Activated CD4-positive, alpha-beta memory T cell treated with anti-CD3 and anti-CD28 coated beads for 36 hours (primary cell): ENCODE measurements at places on chromosomes 1 and 21. TPM values are rescaled to one million over a fixed set of nuclear protein-coding genes. Genes with fewer than 3 reads are reported as not detected.
A peak's percentile ranks its signal among the peaks of the same experiment; 100 is the strongest.

DNA sequence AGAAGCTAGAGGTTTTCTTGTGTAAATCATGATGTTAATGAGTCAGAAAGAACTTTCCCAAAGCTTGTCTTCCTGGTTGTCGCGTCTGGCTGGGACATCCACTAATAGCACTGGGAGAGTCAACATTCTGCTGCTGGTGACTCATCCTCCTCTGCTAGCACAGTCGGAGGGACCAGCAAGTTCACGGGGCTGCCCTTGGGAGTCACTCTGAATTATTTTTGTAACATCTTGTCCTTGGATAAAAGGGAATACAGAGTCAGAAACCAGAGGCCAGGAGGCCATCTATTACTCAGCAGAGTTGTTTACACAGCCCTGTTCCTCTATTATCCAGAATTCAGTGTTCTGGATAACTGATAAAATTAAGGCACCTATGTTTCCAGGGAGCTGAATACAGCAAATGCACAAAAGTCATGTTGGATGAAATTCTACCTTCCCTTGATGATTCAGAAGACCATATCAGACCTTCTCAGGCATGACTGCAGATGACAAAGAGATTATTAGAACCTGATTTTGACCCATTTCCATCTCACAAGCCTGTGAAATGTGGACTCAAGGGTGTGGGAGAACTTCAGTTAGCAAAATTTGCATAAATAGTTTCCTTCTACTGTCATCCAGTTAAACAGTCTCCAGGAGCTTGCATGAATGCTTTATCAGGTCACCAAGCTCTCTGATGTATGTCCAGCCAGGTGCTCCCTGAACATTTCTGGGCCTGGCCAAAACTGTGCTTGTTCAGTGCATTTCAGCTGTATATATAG, 68.1 kb downstream of the JAK1 start:
- peak; percentile 61 for DNase-seq

DNA sequence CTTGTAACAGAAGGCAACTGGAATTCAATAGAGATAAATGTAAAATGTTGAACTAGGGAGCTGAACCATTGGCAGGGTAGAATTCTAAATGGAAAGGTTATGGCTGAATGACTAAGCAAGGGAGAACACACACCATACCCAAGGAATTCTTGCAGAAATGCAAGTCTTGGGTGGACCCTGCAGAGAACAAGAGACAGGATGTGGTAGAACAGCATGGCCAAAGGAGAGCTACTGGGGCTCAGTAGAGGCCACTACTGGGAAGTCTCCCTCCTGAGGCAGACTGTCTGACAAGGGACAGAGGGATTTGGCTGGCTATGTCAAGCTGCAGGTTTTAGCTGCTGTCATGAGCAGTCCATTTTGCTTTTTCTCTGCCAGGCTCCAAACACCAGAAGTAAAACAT, 180.9 kb downstream of the TNR start:
- DNase-seq, result no peak

- DNase-seq, result peak; percentile 47
Observed at GRCh38 chr1:228487336-228488124, at the start of gene RNF187. Gene RNF187 (plus strand): TSS chr1:228487382.

DNA sequence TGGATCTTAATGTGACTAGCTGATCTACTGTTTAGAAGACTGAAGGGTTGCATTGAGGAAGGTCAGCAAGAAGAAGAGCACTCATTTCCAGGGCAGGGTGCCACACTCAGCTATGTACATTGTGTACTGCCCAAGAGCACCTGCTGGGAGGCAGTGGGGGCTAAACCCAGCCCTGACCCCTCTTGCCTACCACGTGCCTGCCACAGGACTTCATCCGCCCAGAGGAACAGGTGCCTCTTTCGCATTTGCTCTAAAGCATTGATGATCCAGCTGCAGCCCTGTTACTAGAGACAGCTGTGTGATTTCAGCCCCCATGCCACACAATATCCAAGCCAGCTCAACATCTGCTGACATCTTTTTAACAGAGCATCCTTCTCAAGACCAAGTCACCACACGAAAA, 341.8 kb downstream of the LMX1A start:
- DNase-seq, result no peak

GRCh38 chr21:42198929-42199867, 19.7 kb upstream of the ABCG1 start:
- no peak for DNase-seq

DNA sequence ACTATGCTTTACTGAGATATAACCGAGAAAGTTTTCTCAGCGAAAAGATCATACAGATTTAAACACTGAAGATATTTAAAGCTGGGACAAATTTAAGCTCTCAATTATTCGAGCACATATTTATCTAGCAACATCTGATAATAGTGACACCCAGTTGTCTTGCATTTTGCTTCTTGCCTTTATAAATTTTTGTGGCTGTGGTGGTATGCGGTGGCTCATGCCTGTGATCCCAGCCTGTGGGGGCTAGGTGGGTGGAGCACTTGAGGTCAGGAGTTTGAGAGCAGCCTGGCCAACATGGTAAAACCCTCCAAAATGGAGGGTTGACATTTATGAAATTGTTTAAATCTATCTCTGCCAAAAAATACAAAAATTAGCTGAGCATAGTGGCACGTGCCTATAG, 312.2 kb downstream of the SPATA17 start:
- no peak for DNase-seq

GRCh38 chr1:67345556-67345955, 37.9 kb downstream of the IL12RB2 start:
- no peak for DNase-seq

DNA sequence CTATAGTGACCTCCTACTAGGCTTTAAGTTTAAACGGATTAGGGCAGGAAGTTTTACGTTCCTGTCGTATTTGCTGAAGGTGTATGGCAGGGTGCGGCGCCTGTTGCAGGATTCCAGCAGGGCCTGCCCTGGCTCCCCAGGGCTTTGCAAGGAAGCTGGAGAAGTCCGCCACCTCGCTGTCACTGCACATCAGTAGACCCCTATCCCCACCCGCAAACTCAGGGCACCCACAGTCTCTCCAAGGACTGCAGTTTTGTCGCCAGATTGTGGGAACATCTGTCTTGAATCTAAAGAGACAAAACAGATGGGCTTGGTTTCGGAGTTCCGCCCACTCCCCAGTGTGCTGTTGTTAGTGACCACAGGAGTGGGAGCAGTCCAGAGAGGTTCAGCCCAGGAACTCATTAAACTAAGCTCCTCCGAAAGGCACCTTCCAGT, 110.8 kb downstream of the CDC7 start:
- no peak for DNase-seq

DNA sequence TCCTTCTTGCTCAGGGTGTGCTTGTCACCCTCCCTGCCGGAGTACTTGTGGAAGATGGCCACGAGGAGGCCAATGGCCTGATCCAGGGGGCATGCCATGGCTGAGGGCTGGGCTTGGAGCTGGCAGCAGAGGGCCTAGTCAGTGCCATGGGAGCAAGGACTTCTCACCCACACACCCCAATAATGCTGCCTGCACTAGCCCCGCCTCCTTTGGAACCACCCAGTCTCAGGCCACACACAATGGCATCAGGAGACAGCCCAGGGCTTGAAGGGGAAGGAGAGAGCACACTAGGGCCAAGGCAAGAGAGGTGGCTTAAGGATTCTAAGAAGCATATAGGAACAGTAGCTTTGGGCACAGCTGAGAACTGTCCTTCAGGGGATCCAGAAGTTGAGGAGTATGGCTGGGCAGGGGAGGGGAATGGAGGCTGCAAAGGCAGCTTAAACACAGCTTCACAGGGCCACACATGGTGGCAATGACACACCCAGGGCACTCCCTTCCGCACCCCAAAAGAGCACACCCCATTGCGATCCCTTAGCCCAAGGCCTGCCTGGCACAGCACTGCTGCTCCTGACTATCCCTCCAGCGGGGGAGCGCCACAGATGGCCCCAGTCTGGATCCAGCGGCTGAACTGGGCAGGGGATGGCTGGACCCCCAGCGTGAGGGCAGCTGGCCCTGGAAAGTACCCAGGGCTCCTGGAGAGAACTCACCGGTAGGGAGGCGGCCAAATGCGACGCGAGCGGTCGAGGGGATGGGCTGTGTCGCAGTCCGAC, at the start of gene S100A6:
TSS of gene S100A6 (minus strand) at position 750 of the 770 bp plus-strand sequence. CDS start at position 98, 652 bp downstream.
- DNase-seq, result peak; percentile 71

DNA sequence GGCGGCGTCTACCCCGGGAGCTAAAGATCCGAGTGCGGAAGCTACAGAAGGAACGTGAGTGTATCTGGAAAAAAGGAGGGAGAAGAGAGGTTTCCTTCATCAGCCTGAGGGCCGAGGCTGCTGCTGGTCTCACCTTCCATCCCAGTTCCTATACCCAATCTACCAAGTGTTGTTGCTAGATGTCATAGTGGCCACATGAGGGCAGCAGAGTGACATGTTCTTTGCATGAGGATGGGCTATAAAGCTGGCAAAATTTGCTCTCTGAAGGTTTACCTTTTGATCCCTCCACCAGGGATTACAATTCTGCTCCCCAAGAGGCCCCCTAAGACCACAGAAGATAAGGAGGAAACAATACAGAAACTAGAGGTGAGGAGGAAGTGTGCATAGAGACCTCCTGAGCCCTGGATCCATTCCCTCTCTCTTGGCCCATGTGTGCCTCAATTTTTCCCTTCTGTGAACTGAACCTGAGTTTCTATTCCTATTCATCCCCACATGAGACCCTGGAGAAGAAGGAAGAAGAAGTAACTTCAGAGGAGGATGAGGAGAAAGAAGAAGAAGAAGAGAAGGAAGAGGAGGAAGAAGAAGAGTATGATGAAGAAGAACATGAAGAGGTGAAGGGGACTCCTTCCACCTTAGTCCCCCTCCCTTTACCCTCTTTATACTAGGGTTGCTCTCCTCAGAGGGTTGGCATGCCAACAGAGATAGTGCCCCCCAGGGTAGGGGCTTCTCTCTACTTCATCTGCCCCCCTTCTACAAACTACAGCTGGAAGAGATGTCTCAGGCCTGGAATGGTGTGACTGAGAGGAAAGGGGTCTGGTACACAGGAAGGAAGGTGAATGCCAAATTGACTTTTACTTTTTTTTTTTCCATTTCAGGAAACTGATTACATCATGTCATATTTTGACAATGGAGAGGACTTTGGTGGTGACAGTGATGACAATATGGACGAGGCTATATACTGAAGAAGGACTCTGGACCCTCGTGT, 13.3 kb downstream of the POLR3GL start:
- peak; percentile 83 for DNase-seq

- no peak for DNase-seq
Observed at GRCh38 chr21:29155118-29155932, 24.9 kb downstream of the MAP3K7CL start.

- no peak for DNase-seq
Observed at GRCh38 chr1:192696082-192696481, 60.1 kb downstream of the RGS13 start.

DNA sequence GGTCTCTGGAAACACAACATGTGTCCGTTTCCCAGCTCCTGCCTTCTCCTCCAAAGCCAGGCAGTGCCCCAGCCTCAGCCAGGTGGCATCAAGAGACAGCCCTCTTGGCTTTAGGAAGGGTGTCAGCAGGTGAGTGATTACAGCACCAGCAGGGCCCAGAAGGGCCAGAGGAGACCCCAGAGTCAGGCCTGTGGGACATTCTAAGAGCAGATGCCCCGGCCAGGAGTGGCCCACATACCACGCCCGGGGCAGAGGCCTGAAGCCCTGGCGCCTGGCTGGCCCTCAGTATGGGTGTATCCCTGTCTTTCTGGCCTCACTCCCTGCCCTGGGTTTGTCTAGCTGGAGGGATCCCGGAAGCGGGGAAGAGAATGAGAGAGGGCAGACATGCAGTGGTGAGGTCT, 109.2 kb downstream of the CASZ1 start:
- DNase-seq, result no peak

DNA sequence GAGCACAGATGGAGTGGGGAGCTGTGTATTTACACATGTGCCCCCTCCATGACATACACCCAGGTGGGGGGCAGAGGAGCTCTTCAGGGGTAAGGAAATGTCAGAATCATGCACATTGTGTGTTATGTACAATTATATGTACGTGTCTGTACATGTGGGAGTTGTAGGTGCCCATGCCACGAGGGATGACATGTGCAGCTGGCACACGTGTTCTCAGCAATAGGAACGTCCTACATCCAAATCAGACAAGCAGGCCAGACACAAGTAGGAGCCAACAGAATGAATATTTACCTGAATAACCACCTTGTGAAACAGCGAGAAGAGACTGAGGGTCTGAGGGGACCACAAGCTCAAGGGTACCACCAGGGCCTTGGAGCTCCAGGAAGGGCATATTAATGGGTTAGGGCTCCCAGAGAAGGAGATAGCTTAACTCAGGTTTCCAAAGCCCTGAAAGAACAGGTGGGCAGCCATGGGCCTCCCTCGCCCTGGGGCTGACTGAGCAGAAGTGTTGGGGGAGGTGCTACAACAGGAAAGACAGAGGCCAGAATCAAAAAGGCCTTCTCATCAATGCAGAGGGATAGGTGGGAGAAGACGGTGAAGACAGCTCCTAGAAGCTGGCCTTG, 3.2 kb downstream of the COL16A1 start:
- no peak for DNase-seq

DNA sequence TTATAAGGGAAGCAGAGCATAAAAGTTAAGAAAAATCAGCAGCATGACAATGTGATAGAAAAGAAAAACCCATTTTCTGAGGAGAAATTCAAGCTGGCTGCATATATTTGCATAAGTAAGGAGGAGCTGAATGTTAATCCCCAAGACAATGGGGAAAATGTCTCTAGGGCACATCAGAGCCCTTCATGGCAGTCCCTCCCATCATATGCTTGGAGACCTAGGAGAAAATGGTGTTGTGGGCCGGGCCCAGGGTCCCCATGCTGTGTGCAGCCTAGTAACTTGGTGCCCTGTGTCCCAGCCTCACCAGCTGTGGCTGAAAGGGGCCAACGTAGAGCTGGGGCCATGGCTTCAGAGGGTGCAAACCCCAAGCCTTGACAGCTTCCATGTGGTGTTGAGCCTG, 100.6 kb upstream of the PLPPR4 start:
- DNase-seq, result no peak

GRCh38 chr1:85060038-85060437, 11.7 kb upstream of the MCOLN3 start:
- no peak for DNase-seq

GRCh38 chr1:187009320-187009719, 180.6 kb downstream of the PLA2G4A start:
- no peak for DNase-seq

GRCh38 chr1:151352021-151352718, 5.1 kb upstream of the RFX5 start:
- no peak for DNase-seq

DNA sequence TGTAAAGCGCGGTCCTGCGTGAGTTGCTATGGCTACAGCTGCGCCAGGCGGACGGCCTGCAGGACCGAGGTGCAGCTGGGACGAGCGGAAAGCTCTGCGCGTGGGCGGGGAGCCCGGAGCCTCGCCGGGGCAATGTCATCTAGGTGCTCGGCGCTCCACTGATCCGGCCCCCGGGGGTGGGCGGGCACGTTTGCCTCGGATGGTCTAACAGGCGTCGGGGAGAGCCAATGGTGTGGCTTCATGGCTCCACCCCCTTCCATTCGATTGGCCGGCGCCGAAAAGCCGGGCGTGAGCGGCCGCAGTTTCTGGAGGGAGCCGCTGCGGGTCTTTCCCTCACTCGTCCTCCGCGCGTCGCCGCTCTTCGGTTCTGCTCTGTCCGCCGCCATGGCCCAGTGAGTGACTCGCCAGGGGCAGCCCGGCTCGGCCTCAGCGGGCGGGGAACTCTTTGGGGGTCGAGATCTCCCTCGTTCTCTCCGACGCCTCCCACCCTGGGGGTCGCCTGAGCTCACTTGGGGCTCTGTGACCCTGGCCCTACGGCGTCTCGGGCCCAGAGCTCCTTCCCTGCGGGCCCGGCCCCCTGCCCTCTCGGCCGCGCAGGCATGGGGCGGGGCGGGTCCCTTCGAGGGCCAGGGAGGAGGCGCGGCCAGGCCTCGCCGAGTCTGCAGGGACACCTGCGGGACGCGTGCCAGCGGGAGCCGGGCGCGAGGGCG, at the start of gene PGD:
TSS of gene PGD (plus strand) at position 331 of the 710 bp plus-strand sequence. CDS start at position 385, 54 bp downstream.
- peak; percentile 99 for DNase-seq

Gene KCND3
- not detected for total RNA-seq

Gene SFPQ
- total RNA-seq, result 259 TPM

Gene INKA2
- 1.4 TPM for total RNA-seq
